ENCODE measurements at places on chromosomes 5 and 9.

DNA sequence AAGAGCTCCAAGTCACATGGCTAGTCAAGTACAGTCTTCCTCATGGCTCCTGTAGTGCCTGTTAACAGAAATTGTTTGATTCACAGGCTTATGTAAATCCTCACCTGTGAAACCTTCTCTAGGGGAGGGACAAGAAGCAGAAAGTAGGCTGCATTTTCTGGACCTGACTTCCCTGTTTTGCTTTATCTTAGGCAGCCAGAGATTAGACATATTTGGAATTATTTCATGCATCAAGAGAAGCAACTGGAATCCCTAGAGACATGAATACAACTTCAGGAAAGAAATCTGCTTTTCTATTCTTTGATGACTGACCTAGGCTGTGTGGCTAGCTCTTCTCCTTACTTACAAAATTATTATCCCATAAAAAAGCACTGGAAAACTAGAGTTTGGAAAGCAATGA is 52.3 kb downstream of the CAST start:
- DNase-seq = no peak

GRCh38 chr9:135826188-135826545 is 81.2 kb downstream of the CAMSAP1 start:
- DNase-seq = no peak

DNA sequence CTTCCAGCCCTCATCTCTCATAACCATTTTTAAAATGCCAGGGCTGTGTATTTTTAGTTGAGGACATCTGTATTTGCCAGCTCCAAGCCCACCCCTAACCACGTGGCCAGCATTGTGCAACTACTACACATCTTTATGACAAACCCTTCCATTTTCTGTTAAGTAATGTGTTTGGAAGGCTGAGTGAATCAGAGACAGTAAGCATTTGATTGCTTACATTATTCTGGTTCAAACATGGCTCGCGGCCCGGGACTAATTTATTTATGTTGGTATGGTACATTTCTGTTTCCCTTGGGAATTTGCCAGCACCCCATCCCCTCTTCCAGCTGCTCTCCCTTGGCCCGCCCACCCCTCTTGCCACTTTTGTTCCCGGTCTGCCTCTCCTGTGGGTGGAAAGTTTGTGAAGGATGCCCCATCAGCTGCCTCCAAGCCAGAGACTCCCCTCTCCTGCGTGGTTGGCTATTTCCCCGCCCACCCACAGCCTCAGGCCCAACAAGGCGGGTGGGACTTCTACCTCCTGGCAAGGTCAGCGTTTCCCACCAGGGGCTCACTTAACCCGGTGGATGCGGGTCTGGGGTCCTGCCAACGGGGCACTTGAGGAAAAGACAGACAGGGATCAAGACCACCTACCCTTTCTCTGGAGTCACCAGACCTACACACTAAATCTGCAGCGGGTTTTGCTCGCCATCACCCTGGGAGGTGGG is 162.2 kb downstream of the HSD17B3 start:
- DNase-seq = peak; percentile 78

DNA sequence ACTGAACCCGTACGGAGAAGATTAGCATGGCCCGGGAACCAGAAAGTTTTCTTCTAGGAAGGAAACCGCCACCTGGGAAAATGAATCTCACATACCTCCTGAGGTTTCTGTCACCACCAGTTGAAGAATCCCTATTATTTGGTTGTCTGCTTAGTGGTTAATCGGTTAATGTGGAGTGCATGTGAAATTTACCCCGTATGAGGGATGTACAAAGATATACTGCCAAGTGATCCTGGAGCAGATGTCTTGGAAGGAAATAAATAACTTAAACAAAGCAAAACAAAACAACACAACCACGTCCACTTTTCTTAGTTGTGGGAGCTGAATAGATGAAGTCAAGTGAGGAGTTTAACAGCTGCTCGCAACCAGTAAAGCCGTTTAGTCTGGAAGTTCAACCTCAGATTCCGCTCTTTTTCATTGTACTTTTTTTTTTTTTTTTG is 3.8 kb downstream of the DMRT2 start:
- DNase-seq = no peak

DNA sequence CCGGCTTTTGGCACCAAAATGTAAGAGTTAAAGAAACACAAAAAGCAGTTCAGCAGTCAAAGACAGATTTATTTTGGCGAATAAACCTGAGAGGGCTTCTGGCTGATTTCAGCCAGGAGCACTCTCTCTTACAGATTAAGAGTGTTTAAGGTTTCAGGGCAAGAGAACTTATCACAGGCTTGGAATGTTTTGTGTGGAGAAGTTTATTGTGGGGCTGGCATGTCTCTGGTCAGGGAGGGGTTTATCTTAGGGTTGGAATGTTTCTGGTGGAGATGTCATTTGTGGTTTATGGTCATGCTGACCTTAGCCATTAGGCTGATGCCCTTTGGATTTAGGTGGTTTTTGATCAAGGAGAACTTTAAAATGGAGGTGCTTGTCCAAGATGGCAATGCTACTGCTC is 622.3 kb upstream of the PTPRD start:
- DNase-seq = no peak

DNA sequence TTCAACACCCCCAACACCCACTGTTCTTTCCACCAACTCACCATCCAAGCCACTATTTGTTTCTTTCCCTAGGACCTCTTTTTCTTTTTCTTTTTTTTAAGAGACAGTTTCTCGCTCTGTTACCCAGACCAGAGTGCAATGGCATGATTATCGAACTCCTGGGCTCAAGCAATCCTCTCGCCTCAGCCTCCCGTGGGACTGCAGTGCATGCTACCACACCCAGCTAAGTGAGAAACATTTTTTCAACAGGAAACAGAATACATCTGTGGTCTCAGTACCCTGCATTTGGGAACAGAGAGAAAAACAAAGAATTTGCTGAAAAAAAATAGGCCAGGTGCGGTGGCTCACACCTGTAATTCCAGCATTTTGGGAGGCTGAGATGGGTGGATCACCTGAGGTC is 24.6 kb downstream of the B4GALT1 start:
- peak; percentile 6 for DNase-seq

GRCh38 chr5:80989883-80990282 is 29.7 kb downstream of the RASGRF2 start:
- DNase-seq = no peak

DNA sequence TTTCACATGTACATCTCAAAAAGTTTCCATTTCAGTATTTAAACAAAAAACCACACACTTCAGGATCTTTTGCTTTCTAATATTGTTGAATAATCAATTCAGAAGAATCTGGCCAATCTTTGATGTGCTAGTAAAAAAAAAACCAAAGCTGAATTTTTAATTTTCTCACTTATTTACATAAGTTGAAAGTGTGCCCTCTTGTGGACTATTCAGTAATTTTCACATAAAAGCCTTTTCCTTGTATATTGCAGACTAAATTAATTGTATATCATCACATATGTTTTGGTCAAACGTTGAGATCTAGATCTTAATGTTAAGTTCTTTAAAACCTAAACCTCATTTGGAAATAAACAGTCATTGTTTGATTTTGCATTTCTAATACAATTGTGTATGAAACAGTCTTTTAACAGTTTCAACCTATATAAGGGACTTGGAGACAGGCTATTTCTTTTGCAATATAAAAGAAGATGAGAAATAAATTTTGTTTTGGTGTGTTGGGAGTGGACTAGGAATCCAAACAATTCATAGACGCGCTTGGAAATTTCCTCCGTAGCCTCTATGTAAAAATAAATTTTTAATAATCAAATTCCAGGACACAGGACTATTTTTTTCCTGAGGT is 68.1 kb downstream of the NIPBL start:
- no peak for DNase-seq

- no peak for DNase-seq
Observed at GRCh38 chr5:67015541-67016191, 180.9 kb downstream of the CD180 start.

- peak; percentile 89 for DNase-seq
Observed at GRCh38 chr9:124342776-124343485, 72.3 kb downstream of the PSMB7 start.

- DNase-seq = peak; percentile 55
Observed at GRCh38 chr5:124371111-124371706, 375.2 kb downstream of the ZNF608 start.

- peak; percentile 54 for DNase-seq
Observed at GRCh38 chr5:76256116-76256889, 146.8 kb upstream of the IQGAP2 start.

GRCh38 chr9:116693233-116693731 is 6.2 kb downstream of the TRIM32 start:
- DNase-seq = no peak

- no peak for DNase-seq
Observed at GRCh38 chr9:36930941-36931340, 103.1 kb downstream of the PAX5 start.

- no peak for DNase-seq
Observed at GRCh38 chr5:159787837-159788236, 128.4 kb upstream of the ADRA1B start.

DNA sequence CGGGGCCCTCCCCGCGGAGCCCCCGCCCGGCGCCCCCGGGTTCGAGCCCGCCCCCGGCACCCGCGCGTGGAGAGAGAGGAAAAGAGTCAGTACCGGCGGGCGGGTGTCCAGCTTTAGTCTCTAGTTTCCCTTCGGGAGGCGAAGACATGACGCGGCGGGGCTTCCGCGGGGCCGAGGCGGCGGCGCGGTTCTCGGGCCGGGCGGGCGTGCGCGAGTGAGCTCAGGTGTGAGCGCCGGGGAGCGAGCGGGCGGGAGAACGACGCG is 181 bp downstream of the DAP start:
- DNase-seq = no peak

GRCh38 chr9:108687006-108687987 is 168.5 kb downstream of the ACTL7B start:
- peak; percentile 33 for DNase-seq

DNA sequence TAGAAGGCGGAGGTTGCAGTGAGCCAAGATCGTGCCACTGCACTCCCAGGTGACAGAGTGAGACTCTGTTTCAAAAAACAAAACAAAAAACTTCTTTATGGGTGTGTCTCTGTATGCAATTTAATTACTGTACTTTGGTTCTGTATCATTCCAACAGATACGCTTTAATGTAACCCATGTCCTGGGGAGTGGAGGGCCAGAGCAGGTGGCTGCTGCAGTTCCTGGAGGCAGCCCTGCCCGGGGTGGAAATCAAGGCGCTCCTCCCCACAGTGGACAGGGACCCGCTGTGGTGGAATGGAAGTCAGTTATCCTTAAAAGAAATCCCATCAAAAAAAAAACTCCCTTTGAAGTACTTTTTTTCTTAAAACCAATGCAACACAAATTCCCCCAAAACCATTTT is 1.9 kb downstream of the DAP start:
- no peak for DNase-seq

- no peak for DNase-seq
Observed at GRCh38 chr9:91758491-91758981, 191.5 kb downstream of the ROR2 start.

DNA sequence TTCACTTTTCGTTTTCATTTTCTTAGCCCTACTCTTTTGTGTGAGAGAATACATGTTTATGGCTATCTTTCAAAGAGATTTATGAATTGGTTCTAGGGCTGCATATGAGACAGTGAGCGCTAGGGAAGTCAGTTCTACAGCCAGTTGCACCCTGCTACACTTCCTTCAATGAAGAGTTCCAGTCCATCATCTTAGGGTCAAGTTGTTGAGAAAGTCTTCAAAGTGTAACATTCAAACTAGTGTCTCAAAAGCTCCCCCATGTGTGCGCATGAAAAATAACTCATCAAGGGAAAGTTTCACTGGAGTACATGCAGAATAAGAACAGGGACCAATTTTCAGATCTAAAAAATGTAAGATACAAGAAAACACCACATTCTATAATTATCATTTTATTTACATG is 317.2 kb downstream of the DEPDC1B start:
- DNase-seq = no peak

DNA sequence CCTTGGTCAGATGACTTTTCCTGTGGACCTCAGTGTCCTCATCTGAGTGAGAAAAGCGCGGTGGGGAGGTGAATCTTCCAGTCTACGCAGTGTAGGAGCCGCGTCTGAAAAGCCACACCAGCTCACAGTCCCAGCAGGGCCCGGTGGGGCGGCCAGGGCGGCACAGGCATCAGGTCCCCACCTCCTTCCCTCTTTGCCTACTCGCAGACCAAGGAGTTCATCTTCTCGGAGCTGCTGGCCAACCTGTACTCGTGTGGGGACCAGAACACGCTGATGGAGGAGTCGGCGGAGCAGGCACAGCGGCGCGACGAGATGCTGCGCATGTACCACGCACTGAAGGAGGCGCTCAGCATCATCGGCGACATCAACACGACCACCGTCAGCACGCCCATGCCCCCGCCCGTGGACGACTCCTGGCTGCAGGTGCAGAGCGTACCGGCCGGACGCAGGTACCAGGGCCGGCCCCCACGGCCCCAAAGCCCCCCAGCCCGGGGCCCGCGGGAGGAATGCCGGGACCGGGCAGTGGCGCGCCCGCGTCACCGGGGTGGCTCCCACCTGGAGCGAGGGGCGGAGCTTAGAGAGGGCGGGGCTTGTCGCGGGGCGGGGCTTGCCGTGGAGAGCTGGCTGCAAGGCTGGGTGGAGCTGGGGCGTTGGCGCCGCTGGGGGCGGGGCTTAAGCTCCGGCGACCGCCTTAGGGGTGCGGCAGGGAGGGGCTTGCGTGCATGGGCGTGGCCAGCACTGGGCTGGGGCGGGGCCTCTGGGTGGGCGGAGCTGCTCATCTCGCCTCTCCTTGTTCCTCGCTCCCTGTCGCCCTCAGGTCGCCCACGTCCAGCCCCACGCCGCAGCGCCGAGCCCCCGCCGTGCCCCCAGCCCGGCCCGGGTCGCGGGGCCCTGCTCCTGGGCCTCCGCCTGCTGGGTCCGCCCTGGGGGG is 25.6 kb downstream of the GOLGA2 start:
- DNase-seq = peak; percentile 85

GRCh38 chr5:148730270-148730669 is 75.9 kb upstream of the HTR4 start:
- no peak for DNase-seq

DNA sequence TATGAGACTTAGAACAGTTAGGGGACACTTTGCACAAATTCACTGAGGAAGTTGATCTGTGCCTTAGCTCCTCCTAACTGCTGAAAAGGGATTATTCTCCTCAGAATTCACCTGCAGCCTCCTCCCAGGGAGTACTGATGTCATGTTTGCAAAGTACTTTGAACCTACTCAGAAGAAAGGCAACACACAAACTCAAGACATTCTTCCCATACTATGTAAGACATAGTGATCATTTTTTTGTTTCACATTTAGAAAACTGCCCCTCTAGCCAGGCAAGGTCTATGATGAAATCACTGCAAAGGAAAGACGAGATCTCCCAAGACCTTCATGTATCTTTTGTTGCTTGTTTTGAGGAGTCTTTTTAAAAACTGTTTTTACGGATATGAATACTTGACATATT is 10.6 kb upstream of the VLDLR start:
- DNase-seq = no peak

GRCh38 chr9:27800692-27801370 is 227.6 kb upstream of the C9orf72 start:
- no peak for DNase-seq

DNA sequence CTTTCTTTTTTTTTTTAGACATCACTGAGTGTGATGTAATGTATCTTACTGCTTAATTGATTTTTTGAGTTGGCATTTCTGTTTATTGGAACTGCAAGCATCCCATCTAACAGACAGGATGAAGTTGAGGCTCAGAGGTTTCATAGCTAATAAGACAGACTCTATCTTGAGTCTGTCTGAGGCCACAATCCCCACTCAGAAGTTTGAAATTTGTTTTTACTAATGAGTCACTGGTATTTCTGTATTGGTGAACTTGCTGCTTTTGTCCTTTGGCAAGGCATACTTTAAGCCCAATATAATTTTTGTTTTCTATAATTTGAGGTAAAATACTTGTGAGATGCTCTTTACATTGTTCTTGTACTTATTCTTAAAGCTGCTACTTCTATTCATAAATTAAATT is 491.2 kb downstream of the PSAT1 start:
- no peak for DNase-seq

- DNase-seq = no peak
Observed at GRCh38 chr5:6401410-6401809, 23.1 kb upstream of the MED10 start.

Measured in right hindlimb (tissue), 1 donor.